ENCODE measurements at places on chromosomes 1 and 21.

GRCh38 chr1:77632216-77632615 lies 50.2 kb downstream of the ZZZ3 start:
- DNase-seq = no peak

- no peak for DNase-seq
These were observed 216.8 kb upstream of the CXADR start for GRCh38 chr21:17295997-17296396.

GRCh38 chr1:20149601-20150325 lies 10.6 kb downstream of the PLA2G2F start:
- no peak for DNase-seq

GRCh38 chr21:38359090-38359489 lies 102.3 kb downstream of the KCNJ15 start:
- DNase-seq = no peak

DNA sequence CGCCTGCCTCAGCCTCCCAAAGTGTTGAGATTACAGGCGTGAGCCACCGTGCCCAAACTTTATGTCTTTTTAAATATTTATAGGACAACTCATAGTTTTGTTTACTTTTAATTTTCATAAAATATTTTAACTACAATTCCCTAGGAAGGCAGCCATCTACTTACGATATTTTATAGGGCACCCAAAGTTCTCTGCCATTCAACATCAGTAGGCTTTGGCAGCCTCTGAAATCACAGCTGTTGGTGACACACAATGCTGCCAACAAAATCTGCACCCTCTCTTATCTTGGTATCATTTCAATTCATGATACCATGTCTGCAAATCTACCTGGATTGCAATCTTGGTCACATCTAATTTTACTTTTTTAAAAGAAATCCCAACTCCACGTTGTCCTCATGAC lies 27.1 kb upstream of the ERO1B start:
- DNase-seq = no peak

DNA sequence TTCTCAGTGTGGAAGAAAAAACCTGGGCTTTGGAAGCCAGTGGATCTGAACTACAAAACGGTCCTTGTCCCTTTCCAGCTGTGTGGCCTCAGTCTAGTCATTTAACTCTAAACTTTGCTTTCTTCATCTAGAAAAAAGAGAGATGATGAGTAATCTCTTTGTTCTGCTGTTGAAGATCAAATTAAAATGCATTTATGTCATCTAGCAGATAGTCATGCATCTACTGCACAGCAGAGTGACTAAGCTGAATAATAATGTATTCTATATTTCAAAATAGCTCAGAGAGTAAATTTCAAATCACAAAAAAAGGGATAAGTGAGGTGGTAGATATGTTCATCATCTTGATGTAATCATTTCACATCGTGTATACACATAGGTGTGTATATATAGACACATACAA lies 473.2 kb downstream of the DSCAM start:
- DNase-seq = no peak

DNA sequence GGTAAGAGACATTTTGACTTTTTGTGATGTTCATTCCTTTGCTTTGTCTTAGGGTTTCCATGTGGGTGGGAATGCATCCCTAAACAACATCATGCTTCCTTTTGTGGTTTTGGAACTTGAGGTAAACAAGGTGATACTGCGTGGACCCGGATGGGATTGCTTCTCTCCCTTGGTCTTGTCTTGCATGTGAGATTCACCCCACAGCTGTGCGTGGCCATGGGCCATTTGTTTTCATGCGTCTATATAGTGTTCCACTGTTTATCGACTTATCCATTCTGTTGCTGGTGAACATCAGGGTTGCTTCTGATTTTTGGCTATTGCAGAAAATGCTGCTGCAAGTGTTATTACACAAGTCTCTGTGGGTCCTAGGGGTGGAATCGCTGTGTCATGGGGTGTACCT lies 21.1 kb downstream of the CRYAA start:
- DNase-seq = no peak

- DNase-seq = no peak
These were observed 547.2 kb downstream of the PLPP3 start for GRCh38 chr1:56032096-56032676.

DNA sequence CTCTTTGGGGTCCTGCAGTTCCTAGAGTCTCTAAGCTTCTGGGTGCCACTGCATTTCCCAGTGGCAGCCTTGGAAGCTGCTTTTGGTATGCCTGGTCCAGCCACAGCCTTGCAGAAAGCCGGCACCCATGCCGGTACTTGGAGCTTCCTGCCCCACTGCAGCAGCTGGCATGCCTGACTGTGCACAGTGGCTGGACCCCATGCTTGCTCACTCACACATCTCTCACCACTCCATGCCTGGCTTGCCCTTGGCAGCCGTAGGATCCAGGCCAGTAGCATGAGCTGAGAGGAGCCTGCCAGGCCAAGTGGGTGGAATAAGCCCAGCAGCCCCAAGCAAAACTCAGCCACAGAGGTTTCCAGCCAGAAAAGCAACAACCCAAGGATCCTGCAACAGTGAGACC lies 20.3 kb upstream of the FNBP1L start:
- no peak for DNase-seq

DNA sequence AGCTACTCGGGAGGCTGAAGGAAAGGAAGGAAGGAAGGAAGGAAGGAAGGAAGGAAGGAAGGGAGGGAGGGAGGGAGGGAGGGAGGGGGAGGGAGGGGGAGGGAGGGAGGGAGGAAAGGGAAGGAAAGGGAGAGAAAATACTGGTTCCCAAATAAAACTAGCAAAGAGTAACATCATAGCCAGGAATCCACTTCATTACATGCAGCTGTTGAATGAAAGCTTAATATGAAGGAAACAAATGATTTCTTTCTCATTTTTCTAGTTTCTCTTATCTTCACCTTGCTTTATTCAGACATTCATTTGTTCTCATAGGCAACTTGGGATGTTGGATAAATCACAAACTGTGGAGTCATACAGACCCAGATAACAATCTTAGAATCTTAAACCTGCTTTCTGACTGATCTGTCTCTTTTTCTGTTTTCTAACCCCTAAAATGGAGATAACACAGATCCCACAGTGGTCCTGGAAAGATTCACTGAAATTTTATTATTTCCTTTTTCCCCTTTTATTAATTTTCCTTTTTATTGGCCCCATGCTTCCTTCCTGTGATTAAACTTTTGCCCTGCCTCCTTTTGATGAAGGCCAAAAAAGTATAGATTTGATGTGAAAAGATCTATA lies 52.5 kb upstream of the USH2A start:
- no peak for DNase-seq

DNA sequence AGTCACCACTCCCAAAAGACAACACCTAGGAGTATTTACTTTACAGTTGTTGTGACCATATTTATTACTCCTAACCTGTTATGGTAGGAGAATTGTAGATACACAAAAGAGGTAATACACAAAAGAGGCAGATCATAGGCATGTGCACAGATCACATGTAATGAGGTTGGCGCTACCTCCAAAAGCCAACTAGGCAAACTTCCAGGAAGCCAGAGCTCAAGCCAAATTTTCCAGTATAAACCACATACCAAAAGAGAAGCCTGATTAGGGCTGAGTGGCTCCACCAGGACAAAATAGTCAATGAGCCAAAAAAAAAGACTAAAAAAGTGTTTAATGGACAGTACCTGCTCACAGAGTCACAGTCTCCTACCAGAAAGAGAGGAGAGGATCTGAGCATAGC lies 195.0 kb upstream of the PBX1 start:
- DNase-seq = no peak

DNA sequence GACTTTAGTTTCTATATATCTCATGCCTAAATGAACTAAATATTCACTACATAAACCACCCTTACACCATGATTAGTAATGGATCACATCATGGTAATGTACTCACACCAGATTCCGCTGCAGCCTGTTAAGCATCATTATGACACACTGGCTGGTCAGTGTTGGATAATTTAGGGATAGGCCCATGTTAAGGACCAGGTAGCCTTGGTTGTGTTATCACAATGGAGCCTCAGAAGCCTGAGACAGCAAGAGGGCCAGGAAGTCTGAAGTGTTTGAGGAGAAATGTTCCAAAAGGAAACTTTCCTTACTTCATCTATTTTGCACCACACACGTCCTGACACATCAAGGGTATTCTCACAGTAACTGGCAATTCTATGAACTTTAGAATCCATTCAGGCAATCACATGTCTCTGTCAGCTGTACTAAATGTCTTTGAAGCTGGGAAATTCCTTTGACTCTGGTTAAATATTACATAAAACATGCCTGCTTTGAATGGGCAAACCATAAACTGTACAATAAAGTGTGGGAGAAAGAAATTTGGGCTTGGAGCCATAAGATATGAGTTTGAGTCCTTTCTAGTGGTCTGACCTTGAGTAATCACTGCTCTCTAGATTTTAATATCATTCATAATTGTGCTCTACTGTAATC lies 105.3 kb upstream of the DPT start:
- DNase-seq = no peak

- DNase-seq = peak; percentile 1
These were observed 18.1 kb downstream of the LRIF1 start for GRCh38 chr1:110945626-110946025.

- peak; percentile 55 for DNase-seq
These were observed at the start of gene GSTM4 for GRCh38 chr1:109655615-109656519. TSS of gene GSTM4 (plus strand) at chr1:109656099. CDS start at chr1:109656390, 291 bp downstream.
